ENCODE measurements at places on chromosomes 3 and 15. TPM values are rescaled to one million over a fixed set of nuclear protein-coding genes. Genes with fewer than 3 reads are reported as not detected.

The COL8A1 gene
- 0.27 TPM for polyA plus RNA-seq

The CADPS gene
- polyA plus RNA-seq: 7.2 TPM

The ALDH1L1 gene
- polyA plus RNA-seq: 58.7 TPM

The DNAH12 gene
- polyA plus RNA-seq: 2.1 TPM

The GOLGA6L22 gene
- polyA plus RNA-seq: not detected

The SLC51B gene
- polyA plus RNA-seq: 82.7 TPM

The THRB gene
- polyA plus RNA-seq: 3.2 TPM

The CRYGS gene
- 5.7 TPM for polyA plus RNA-seq

The DAG1 gene
- 3.8 TPM for polyA plus RNA-seq

The CTXN2 gene
- 0.46 TPM for polyA plus RNA-seq

The CCNDBP1 gene
- 68.7 TPM for polyA plus RNA-seq

The RHCG gene
- polyA plus RNA-seq: 2.2 TPM

The NANOGP8 gene
- polyA plus RNA-seq: not detected

The TGM4 gene
- not detected for polyA plus RNA-seq
